ENCODE measurements at places on chromosomes 4 and X. TPM values are rescaled to one million over a fixed set of nuclear protein-coding genes. Genes with fewer than 3 reads are reported as not detected.

- no peak overlapping the region for H3K27ac ChIP-seq
- H3K4me1 ChIP-seq, result peaks cover 2% of the 10 kb centered on the region
- H3K27me3 ChIP-seq, result no peaks in the 10 kb centered on the region
These were observed 68.9 kb downstream of the INPP4B start for GRCh38 chr4:142777045-142777743.

DNA sequence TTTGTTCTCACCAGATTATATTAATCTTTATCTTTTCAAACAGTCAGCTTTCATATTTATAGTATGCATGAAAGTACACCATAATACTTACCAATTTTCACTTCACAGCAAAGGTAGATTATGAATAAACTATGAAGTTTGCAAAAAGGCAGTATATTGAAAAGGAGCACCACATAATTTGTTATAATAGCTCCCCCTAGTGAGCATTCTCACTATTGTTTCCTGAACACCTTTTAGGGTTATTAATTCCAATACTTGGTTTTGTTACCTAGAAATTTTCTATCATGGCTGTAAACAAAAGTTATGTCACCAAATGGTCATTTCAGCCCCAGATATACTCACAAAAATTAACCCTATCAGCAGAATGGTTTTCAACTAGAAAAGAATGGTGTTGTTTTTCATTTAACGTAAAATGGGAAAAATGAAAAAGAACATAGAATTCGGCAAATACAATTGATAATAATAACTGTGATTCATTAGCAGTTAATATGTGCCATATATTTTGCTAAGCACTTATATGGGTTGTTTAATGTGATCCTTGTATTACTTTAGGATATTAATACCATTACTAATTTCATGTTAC, 30.2 kb upstream of the NKX6-1 start:
- no peak overlapping the region for H3K4me3 ChIP-seq
- H3K4me1 ChIP-seq, result no peaks in the 10 kb centered on the region
- H3K27ac ChIP-seq, result no peak overlapping the region
- no peaks in the 10 kb centered on the region for H3K36me3 ChIP-seq
- no peak for DNase-seq
- peaks cover 2% of the 10 kb centered on the region for H3K27me3 ChIP-seq

DNA sequence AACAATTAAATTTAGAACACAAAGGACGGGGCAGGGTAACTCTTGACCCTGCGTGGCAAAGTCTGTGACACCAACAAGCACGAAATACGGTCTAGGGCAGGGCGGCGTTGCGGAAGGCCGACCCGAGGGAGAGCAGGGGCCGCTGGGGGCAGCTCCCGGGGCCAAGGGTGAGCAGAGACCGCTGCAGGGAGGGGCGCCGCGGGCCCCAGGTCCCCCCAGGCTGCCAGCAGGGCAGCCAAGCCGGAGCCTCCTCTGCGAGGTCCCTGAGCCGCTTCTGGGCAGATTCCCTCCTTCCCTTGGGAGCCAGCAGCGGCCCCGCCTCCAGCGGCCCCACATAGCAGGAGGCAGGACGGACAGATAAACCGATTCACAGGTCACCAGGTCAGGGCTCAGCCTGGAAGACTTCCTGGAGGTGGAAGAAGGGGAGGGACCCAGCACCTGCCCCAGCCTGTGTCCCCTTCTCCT, 90.2 kb downstream of the FAM53A start:
- H3K4me3 ChIP-seq, result no peak overlapping the region
- H3K27me3 ChIP-seq, result peaks cover 7% of the 10 kb centered on the region
- H3K4me1 ChIP-seq, result no peaks in the 10 kb centered on the region
- H3K36me3 ChIP-seq, result no peaks in the 10 kb centered on the region
- DNase-seq, result no peak

- no peaks in the 10 kb centered on the region for H3K36me3 ChIP-seq
- DNase-seq, result no peak
- H3K4me1 ChIP-seq, result no peaks in the 10 kb centered on the region
- no peak overlapping the region for H3K27ac ChIP-seq
- no peak overlapping the region for H3K4me3 ChIP-seq
- peaks cover 14% of the 10 kb centered on the region for H3K27me3 ChIP-seq
These were observed 111.3 kb downstream of the GATB start for GRCh38 chr4:151649479-151649878.

GRCh38 chr4:47287735-47288134, 175.8 kb downstream of the COMMD8 start:
- H3K4me3 ChIP-seq, result no peak overlapping the region
- no peaks in the 10 kb centered on the region for H3K36me3 ChIP-seq
- DNase-seq, result no peak
- no peaks in the 10 kb centered on the region for H3K4me1 ChIP-seq
- H3K27ac ChIP-seq, result no peak overlapping the region

GRCh38 chr4:77104791-77105540, 29.2 kb upstream of the CCNI start:
- H3K27me3 ChIP-seq, result peaks cover 25% of the 10 kb centered on the region
- H3K4me1 ChIP-seq, result peaks cover 9% of the 10 kb centered on the region
- no peak overlapping the region for H3K4me3 ChIP-seq
- DNase-seq, result no peak
- H3K27ac ChIP-seq, result no peak overlapping the region

DNA sequence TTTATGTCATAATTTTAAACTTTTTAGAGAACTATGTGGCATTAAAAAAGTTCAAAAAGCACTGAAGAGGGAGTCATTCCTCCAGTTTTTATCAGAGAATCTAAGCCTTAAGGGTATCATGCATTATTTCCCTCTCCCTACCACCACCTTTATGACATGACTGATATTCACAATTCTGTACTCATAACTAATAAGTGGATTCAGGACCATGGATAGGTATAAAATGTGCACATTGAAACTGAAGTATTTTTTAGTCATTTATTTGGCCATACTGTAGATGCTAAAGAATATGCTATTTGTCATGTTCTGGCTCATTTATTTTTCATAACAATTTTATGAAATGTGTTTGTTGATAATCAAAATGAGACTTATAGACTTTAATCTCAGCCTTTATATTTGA, 897.5 kb upstream of the AGA start:
- DNase-seq, result no peak
- H3K4me3 ChIP-seq, result no peak overlapping the region
- H3K36me3 ChIP-seq, result no peaks in the 10 kb centered on the region
- no peaks in the 10 kb centered on the region for H3K27me3 ChIP-seq

DNA sequence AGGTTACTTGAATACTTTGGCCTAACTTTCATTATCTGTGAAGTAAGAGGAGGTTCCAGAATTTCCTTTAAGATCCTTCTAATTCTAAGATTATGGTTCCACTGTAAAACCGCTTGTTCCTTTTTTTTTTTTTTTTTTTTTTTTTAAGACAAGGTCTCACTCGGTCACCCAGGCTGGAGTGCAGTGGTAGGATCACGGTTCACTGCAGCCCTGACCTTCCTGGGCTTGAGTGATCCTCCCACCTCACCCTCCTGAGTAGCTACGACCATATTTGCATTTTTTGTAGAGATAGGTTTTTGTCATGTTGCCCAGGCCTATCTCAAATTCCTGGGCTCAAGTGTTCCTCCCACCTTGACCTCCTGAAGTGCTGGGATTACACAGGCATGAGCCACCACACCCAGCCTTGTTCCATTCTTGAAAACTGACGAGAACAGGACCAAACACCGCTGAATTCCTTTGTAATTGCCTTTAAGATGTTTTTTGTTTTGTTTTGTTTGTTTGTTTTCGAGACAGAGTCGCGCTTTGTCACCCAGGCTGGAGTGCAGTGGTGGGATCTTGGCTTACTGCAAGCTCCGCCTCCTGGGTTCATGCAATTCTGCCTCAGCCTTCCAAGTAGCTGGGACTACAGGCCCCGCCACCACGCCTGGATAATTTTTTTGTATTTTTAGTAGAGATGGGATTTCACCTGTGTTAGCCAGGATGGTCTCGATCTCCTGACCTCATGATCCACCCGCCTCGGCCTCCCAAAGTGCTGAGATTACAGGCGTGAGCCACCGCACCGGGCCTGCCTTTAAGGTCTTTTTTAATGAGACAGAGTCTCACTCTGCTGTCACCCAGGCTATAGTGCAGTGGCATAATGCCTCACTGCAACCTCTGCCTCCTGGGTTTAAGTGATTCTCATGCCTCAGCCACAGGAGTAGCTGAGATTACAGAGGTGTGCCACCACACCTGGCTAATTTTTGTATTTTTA, 6.8 kb downstream of the PDS5A start:
- H3K27me3 ChIP-seq, result no peaks in the 10 kb centered on the region
- H3K27ac ChIP-seq, result peak overlapping the region; percentile 49
- peaks cover 48% of the 10 kb centered on the region for H3K4me1 ChIP-seq
- no peak for DNase-seq
- peaks cover 42% of the 10 kb centered on the region for H3K36me3 ChIP-seq
- H3K4me3 ChIP-seq, result no peak overlapping the region

DNA sequence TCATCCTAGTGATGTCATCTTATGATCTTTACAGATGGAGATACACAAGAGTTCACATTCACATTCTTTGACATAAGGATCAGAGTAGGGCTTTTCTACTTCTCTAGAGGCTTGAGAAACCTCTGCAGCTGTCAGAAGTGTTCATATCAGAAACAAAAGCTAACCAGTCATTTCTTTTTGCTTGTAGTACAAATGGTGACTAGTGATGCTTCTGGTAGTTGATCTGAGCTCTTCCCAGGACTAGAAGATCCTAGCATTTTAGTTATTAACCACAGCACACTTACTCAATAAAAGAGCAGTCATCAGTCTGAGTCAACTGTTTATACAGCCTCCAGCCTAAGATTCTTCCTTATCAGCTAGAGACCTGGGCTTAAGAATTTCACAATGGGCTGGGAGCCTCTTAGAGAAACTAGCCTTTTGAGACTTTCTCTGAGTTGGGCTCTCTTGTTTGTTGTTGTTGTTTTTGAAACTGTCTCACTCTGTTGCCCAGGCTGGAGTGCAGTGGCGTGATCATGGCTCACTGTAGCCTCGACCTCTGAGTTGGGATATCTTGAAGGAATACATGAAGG, 84.1 kb downstream of the TMEM164 start:
- H3K4me3 ChIP-seq, result no peak overlapping the region
- H3K36me3 ChIP-seq, result peaks cover 3% of the 10 kb centered on the region
- no peak for DNase-seq
- no peaks in the 10 kb centered on the region for H3K27me3 ChIP-seq
- H3K27ac ChIP-seq, result no peak overlapping the region

GRCh38 chr4:183636503-183636902, 22.5 kb downstream of the RWDD4 start:
- DNase-seq, result no peak
- peaks cover 18% of the 10 kb centered on the region for H3K4me1 ChIP-seq
- H3K27ac ChIP-seq, result no peak overlapping the region
- peaks cover 3% of the 10 kb centered on the region for H3K36me3 ChIP-seq

GRCh38 chr4:185339941-185340340, 55.8 kb downstream of the LRP2BP start:
- H3K4me1 ChIP-seq, result peaks cover 33% of the 10 kb centered on the region
- H3K4me3 ChIP-seq, result no peak overlapping the region
- peaks cover 27% of the 10 kb centered on the region for H3K36me3 ChIP-seq
- H3K27ac ChIP-seq, result no peak overlapping the region
- H3K27me3 ChIP-seq, result no peaks in the 10 kb centered on the region
- DNase-seq, result no peak

GRCh38 chr4:117987464-117987863, 46.8 kb upstream of the NDST3 start:
- DNase-seq, result no peak
- H3K4me3 ChIP-seq, result no peak overlapping the region
- H3K4me1 ChIP-seq, result no peaks in the 10 kb centered on the region
- H3K27ac ChIP-seq, result no peak overlapping the region
- H3K36me3 ChIP-seq, result no peaks in the 10 kb centered on the region

DNA sequence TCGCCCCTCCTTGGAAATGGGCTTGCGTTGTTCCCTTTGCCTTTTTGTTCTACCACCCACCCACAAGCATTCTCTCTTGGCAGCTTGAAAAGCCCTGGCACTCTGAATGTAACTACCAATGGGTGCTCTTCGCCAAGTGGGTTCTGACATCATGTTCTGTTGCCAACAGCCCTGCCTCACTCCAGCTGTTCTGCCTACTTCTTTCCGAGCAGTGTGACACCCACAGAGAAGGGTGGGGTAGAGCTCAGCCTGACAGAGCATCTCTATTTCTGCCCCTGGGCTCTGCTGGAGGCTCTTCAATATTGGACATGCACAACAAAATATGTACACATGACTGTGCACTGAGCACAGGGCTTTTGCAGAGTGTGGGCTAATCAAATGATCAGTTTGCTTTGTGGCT, 15.6 kb upstream of the EXOSC9 start:
- no peak for DNase-seq
- H3K4me3 ChIP-seq, result no peak overlapping the region
- H3K27ac ChIP-seq, result no peak overlapping the region
- H3K36me3 ChIP-seq, result no peaks in the 10 kb centered on the region

DNA sequence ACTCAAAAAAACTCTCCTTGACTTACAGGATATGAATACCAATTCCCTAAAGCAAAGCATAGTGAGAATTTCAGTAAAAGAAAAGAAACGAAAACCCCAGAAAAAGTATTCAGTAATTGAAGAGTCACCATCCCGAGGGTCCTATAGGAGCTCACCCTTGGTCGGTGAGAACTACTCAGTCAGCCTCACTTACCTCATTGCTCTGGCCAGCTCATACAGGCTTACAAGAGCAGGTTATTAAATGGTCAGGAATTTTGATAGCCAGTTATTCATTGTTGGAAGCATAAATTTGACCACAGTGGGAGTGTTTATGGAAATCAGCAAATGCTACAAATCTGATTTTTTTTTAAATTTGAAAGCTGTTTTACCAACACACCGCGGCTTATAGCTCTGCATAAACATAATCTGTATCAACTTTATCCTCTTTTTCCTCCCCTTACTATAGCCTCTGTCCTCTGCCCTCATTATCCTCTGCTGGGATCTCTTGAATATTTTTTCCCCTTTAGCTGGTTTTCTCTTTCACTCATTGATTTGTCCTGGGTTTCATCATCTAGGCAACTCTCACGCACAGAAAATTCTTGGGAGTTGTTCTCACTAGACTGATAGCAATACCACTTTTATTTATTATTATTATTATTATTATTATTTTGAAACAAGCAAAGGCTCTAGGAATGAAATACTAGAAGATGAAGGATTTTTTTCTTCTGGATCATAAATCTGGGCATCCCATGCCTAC, 11.0 kb upstream of the CXCL2 start:
- H3K27me3 ChIP-seq, result peaks cover 8% of the 10 kb centered on the region
- H3K4me3 ChIP-seq, result no peak overlapping the region
- no peak for DNase-seq
- no peak overlapping the region for H3K27ac ChIP-seq
- no peaks in the 10 kb centered on the region for H3K4me1 ChIP-seq

- H3K4me1 ChIP-seq, result no peaks in the 10 kb centered on the region
- H3K36me3 ChIP-seq, result no peaks in the 10 kb centered on the region
- DNase-seq, result no peak
- H3K27me3 ChIP-seq, result no peaks in the 10 kb centered on the region
- H3K27ac ChIP-seq, result no peak overlapping the region
These were observed 15.0 kb upstream of the MTNR1A start for GRCh38 chr4:186570193-186570996.

- no peak for DNase-seq
- no peak overlapping the region for H3K27ac ChIP-seq
- no peaks in the 10 kb centered on the region for H3K36me3 ChIP-seq
- H3K27me3 ChIP-seq, result no peaks in the 10 kb centered on the region
These were observed 216.0 kb upstream of the TAPT1 start for GRCh38 chr4:16442296-16442695.

The MAP3K15 gene
- total RNA-seq, result 0.38 TPM

The TREX2 gene
- total RNA-seq, result 1.8 TPM

The CENPC gene
- 46.5 TPM for total RNA-seq

The CFP gene
- 4.0 TPM for total RNA-seq

The PPEF1 gene
- not detected for total RNA-seq

The CCNA2 gene
- total RNA-seq, result 129 TPM

The NONO gene
- 514 TPM for total RNA-seq

All from activated CD8-positive, alpha-beta memory T cell treated with anti-CD3 and anti-CD28 coated beads, Interleukin-2, amount 10 ng/mL, durations not matched to agents 7 days and 5 days (primary cell).